ENCODE measurements at places on chromosomes 4 and X.
A peak's percentile ranks its signal among the peaks of the same experiment; 100 is the strongest.

DNA sequence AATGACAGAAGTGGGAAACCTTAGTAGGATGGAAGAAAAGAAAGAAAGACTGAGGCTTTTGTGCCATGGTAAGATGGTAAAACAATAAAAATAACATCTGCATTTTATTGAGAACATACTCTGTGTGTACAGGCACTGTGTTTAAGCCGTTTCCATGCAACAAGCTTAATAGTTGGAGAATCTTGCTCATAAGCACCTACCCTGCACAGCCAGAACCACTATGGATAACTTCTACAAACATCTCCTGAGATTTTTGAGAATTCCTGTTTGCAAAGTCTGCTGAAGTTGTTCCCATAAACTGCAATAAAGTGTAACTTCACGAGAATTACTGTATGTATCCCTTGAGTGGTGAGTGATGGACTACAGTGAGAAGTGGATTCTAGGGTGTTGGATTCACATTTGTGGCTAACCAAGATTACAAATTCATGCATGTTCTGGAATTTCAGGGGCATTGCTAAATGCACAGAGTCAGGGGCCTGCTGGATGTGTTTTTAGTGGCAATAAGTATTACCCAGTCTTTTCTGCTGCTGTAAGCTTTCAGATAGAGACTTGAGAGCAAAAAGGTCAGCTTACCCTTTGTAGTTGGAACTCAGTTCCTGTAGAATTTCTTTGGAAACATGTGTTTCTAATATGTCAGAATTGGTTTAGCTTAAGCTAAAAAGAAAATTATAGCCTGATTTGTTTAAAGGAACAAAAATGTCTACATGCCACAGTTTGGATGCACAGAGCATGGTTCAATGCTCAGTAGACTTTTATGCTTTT lies 132.5 kb downstream of the AFF1 start:
- no peak for DNase-seq

- DNase-seq: no peak
Observed at GRCh38 chrX:149230689-149231088, 274.4 kb downstream of the IDS start.

DNA sequence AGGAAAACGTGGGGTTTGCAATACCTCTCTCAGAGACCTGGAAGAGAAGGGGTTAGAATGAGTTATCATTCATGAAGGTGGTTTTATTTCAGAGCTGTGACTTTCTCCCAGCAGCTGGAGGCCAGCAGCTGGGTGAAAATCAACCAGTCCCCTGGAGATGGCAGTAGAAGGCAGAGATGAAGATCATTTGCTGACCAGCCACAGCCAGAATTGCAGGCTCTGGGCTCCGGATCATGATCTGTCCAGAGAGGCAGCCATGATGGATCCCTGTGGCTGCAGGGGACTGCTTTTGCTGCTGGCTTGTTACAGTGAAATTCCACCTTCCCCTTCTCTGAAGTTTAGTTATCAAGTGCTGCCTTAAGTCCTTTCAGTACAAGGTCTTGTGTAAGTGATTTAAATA lies 46.9 kb upstream of the TAB3 start:
- peak; percentile 11 for DNase-seq

- no peak for DNase-seq
Observed at GRCh38 chrX:6681521-6682145, 146.7 kb upstream of the VCX3A start.

DNA sequence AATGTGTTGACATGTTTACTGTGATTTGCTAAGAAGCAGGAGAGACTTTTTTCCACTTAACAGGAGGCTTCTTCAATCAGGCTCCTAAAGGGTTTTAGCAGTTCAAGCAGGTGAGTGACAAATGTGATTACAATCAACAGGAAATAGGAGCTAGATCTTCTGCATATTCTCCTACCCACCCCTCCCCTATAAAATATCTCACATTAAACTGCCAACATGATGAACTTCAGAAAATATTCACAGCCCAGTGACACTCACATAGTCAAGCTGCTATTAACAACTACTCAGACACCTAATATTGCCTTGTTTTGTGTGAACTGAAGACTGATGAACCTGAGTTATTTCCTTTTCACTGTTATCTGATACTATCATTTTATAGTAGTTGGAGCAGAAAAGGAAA lies 55.9 kb upstream of the ANTXR2 start:
- no peak for DNase-seq

DNA sequence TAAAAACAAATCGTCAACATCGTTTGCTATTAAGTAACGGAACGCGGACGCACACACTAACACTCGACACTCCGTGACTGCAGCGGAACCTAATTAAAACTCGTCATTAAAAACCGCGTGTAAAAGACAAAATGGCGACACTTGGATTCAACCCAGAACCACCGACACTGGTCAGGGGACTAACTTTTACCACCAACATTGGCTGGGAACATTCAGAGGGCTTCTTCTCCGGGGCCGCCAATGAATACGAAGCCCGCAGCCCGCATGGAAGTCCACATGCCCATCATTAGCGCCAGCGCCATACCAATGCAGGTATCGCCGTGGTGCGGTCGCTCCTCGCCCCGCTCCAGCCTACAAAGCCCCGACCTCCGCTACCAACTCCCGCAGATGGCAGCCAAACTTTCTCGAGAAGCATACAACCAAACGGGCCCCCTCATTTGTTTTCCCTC lies 498 bp downstream of the RBMX start:
- no peak for DNase-seq
